ENCODE measurements at places on chromosomes 5 and 9. TPM values are rescaled to one million over a fixed set of nuclear protein-coding genes. Genes with fewer than 3 reads are reported as not detected.

DEPDC1B gene
- total RNA-seq, result not detected

COL5A1 gene
- total RNA-seq, result 21.6 TPM

RNF183 gene
- total RNA-seq, result not detected

TAF1L gene
- not detected for total RNA-seq

JAKMIP2 gene
- 0.11 TPM for total RNA-seq

SLC6A3 gene
- 0.19 TPM for total RNA-seq

UBE2R2 gene
- 38.8 TPM for total RNA-seq

PCSK5 gene
- total RNA-seq, result 6.2 TPM

NMUR2 gene
- total RNA-seq, result not detected

TXNDC8 gene
- not detected for total RNA-seq

TAF11L5 gene
- not detected for total RNA-seq

All from cardiac septum (tissue), 1 donor.